ENCODE measurements at places on chromosomes 1 and 21. TPM values are rescaled to one million over a fixed set of nuclear protein-coding genes. Genes with fewer than 3 reads are reported as not detected.

Gene AMPD1
- not detected for total RNA-seq

Gene AQP10
- total RNA-seq, result not detected

Gene UTS2
- total RNA-seq, result 0.27 TPM

Gene B3GALT2
- 2.4 TPM for total RNA-seq

Gene NUDT4B
- total RNA-seq, result 0.69 TPM

Gene LGR6
- 0.40 TPM for total RNA-seq

Gene IVL
- total RNA-seq, result not detected

Gene CHI3L1
- not detected for total RNA-seq

Gene C4BPB
- not detected for total RNA-seq

Gene EXTL1
- total RNA-seq, result not detected

Gene ACTL8
- not detected for total RNA-seq

Gene ANGPTL3
- total RNA-seq, result not detected

DNA sequence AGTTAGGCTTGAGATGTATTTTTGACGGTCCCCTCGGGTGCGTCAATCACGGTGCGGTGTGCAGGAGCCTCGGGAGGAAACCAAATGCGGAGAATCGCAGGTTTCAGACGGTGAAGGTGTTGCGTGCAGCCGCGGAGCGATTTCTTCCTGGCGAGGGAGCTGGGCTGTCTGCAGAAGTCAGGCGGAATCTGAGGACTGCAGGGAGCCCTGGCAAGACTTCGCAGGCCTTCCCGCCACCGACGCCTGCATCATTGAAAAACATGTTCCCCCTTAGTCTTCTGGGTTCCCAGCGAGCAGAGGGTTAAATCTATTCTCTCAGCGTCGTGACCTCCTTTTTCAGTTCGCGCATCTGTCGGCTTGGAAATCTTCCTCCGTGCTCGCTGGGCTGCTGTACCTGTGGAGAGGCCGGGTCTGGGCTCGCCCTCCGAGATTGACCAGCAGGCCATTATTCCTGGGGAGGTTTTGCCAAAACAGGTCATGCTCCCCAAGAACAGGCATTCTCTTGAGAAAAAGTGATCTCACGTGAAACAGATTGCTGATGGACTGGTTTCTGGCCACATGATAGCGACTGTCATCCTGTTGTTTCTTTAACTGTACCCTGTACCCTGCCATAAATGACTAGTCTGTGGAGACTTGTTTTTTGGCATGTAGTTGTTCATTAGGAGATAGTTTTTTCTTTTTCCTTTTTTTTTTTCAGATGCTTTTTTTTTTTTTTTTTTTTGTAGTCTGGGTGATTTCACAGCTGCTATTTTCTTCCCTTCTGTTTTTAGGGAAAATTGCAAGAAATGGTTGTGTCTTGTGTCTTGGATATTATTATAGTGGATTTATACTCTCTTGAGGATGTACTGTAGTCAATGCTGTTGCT is 894 bp downstream of the EPB41 start:
- no peaks in the 10 kb centered on the region for H3K36me3 ChIP-seq
- H3K4me1 ChIP-seq, result peaks cover 54% of the 10 kb centered on the region
- no peaks in the 10 kb centered on the region for H3K27me3 ChIP-seq
- H3K4me3 ChIP-seq, result peak overlapping the region; percentile 98

GRCh38 chr1:59541161-59541560 is 244.3 kb downstream of the FGGY start:
- no peak for DNase-seq
- no peak overlapping the region for H3K4me3 ChIP-seq
- no peaks in the 10 kb centered on the region for H3K36me3 ChIP-seq
- H3K4me1 ChIP-seq, result no peaks in the 10 kb centered on the region
- no peak overlapping the region for H3K27ac ChIP-seq

- H3K27ac ChIP-seq, result no peak overlapping the region
- H3K4me3 ChIP-seq, result no peak overlapping the region
- H3K27me3 ChIP-seq, result no peaks in the 10 kb centered on the region
Measured at GRCh38 chr21:22804151-22804550, 1805.9 kb downstream of the NCAM2 start.

DNA sequence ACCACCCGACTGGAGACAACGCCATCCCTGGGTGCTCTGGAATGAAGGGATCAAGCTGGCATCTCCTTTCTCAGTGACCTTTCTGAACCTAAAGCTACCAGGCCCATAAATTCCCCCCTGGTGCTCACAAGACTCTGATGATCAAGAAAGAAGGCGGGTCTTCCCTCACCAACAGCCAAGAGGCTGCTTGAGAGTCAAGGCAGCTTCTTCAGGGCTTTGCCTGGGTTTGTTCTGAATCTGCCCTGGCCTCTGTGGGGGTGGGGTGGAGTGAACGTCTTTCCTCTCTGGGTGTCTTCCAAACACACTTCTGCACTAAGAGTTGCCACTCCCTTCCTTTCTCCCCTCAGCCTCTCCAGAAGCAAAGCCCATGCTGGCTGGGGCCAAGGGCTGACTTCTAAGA is 36.1 kb downstream of the CD247 start:
- no peaks in the 10 kb centered on the region for H3K27me3 ChIP-seq
- H3K4me3 ChIP-seq, result peak overlapping the region; percentile 46
- H3K36me3 ChIP-seq, result no peaks in the 10 kb centered on the region

- H3K27me3 ChIP-seq, result no peaks in the 10 kb centered on the region
- H3K4me1 ChIP-seq, result no peaks in the 10 kb centered on the region
- H3K36me3 ChIP-seq, result no peaks in the 10 kb centered on the region
- DNase-seq, result no peak
- H3K4me3 ChIP-seq, result no peak overlapping the region
Measured at GRCh38 chr1:48679859-48680258, 96.8 kb downstream of the BEND5 start.

GRCh38 chr21:17231124-17231523 is 281.7 kb upstream of the CXADR start:
- H3K36me3 ChIP-seq, result no peaks in the 10 kb centered on the region
- no peak overlapping the region for H3K27ac ChIP-seq
- no peaks in the 10 kb centered on the region for H3K4me1 ChIP-seq
- H3K4me3 ChIP-seq, result no peak overlapping the region

- no peak for DNase-seq
- no peak overlapping the region for H3K4me3 ChIP-seq
- H3K4me1 ChIP-seq, result no peaks in the 10 kb centered on the region
- no peaks in the 10 kb centered on the region for H3K36me3 ChIP-seq
- H3K27me3 ChIP-seq, result no peaks in the 10 kb centered on the region
- H3K27ac ChIP-seq, result no peak overlapping the region
Measured at GRCh38 chr21:25094695-25095094, 512.6 kb downstream of the MRPL39 start.

DNA sequence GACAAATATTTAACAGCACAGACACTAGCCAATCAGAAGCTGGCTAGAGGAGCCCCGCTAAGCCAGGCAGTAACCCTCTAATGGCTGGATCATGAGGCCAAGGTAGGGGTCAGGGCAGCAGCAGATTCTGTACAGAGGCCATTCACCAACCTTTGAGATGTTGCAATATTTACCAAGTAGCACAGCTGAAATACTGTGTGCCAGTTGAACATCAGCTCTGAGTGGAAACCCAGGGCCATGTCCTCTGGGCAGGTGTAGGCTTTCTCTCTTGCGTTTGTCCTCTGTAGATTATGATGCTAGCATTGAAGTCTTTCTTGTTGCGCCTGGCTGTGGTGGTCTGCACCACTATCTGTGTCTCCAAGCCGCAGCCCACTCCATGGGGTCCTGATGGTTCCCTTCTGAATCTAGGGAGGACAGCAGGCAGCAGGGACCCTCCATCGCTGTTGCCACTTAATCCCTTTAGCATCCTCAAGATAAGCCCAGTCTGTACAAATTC is 2.5 kb upstream of the COG2 start:
- no peak overlapping the region for H3K4me3 ChIP-seq
- peaks cover 9% of the 10 kb centered on the region for H3K27me3 ChIP-seq
- no peaks in the 10 kb centered on the region for H3K36me3 ChIP-seq

- DNase-seq, result no peak
- H3K36me3 ChIP-seq, result no peaks in the 10 kb centered on the region
- no peak overlapping the region for H3K27ac ChIP-seq
- H3K27me3 ChIP-seq, result no peaks in the 10 kb centered on the region
Measured at GRCh38 chr1:43983253-43983899, 4.4 kb downstream of the B4GALT2 start.

- H3K27ac ChIP-seq, result no peak overlapping the region
- no peaks in the 10 kb centered on the region for H3K4me1 ChIP-seq
- H3K36me3 ChIP-seq, result no peaks in the 10 kb centered on the region
- H3K4me3 ChIP-seq, result no peak overlapping the region
- no peak for DNase-seq
Measured at GRCh38 chr1:1974834-1975233, 28.8 kb downstream of the CFAP74 start.

DNA sequence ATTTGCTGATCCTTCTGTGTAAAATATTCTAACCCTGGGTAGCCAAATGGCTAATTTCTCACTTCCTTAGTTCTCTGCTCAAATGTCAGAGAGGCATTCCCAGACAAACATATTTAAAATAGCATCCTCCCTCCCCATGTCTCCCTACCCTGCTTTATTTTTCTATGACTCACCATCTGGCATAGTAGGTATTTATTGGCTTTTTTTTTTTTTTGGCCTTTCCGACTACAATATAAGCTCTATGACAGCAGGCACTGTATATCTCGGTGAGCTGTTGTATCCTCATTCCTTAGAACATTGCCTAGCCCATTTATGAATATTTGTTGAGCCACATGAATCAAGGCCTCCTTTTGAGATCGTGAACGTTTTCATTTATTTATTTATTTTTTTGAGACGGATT is 1.5 kb upstream of the NEK7 start:
- no peak overlapping the region for H3K4me3 ChIP-seq
- H3K27ac ChIP-seq, result no peak overlapping the region
- DNase-seq, result no peak
- peaks cover 14% of the 10 kb centered on the region for H3K4me1 ChIP-seq
- no peaks in the 10 kb centered on the region for H3K36me3 ChIP-seq

DNA sequence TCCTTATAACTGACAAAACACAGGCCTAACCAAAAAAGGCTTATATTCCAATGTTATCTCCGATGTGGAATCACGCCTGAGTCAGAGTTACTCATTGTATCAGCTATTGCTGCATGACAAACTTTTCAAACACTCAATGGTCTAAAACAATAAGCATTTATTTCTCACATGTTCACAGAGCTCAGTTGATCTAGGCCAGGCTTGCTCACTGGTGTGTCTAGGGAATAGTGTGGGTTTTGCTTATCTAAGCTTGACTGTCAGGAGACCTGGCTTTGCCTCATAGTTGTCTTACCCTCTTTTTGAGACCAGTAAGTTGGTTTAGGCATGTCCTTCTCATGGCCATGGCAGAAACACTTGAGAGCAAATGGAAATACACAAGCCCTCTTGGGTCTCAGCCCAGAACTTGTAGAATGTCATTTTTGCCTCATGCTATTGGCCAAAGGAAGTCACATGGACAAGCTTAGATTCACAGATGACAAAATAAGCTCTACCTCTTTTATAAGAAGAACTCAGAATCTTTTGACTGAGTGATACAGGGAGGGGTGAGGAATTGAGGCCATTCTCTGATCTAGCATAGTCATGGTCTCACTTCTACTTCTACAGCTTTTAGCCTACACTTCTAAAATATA is 130.8 kb downstream of the HMCN1 start:
- H3K27me3 ChIP-seq, result no peaks in the 10 kb centered on the region
- H3K4me1 ChIP-seq, result no peaks in the 10 kb centered on the region
- DNase-seq, result no peak
- no peaks in the 10 kb centered on the region for H3K36me3 ChIP-seq
- no peak overlapping the region for H3K4me3 ChIP-seq
- H3K27ac ChIP-seq, result no peak overlapping the region
